ENCODE measurements at places on chromosomes 7 and 10.

DNA sequence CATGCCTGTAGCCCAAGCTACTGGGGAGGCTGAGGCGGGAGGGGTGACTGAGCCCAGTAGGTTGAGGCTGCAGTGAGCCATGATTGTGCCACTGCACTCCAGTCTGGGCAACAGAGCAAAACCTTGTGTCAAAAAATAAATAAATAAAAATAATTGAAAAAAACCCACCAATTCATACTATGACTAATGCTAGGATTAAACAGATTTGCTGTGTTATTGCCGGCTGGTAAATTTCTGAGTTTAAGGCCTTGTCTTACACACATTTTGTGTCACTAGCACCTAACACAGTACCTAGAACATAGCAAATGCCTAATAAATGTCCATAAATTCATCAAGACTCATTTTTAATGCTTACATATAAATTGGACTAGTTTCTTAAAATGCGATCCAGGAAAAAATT lies 8.7 kb downstream of the ESYT2 start:
- no peak for DNase-seq

DNA sequence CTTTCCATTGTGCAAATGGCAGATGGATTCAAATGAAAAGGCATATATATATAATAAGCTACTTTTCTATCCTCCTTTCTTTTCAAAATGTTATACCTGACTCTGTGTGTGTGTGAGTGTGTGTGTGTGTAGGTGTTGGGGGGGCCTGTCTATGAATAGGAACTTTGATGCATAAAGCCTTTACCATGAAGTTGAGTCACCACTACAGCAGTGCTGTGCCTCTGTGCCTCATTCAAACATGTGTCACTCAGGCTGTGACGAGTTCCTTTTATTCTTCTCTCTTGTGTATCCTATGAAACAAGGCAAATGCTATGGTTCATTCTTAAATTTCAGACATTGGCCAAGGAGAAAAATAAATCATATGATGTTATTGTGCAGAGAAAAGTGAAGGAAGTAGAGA lies 52.7 kb upstream of the DKK1 start:
- DNase-seq = no peak

DNA sequence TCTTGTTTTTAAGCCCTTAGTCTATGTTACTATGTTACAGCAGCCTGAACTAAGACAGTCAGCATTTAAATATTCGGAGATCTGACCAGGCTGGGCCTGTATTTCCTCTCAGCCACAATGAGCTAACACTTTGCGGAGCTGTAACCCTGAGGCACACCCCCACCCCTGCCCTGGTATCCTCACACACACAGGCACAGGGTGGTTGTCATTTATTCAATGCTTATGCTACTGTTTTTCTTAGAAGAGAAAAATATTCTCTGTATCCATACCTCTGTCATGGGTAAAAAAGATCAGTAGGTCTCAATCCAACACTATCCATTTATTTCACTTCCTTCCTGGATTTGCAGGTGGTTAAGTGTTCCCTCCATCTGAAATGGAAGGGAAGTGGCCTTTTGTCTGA lies 80.3 kb upstream of the TRIL start:
- DNase-seq = no peak

DNA sequence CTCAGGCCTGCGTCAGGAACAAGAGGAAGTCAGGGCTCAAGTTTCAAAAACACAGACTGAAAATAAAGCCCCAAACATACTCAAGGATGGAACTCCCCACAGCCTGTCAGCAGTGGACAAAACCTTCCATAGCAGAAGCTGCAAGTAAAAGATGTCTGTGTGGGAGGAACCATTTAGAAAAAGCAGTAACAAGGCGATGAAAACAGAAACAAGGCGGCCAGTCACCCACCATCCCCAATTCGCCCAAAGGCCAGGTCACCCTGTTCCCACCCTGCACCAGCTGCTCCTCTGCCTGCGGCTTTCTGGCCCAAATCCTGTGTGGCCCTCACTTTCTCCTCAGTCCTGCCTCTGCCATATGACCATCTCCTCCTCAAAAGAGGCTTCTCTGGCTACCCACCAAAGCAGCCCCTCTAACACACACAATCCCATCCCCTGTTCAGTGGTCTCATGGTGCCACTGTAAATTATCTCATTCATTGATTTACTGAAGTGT lies 27.8 kb downstream of the KCNMA1 start:
- DNase-seq = no peak

DNA sequence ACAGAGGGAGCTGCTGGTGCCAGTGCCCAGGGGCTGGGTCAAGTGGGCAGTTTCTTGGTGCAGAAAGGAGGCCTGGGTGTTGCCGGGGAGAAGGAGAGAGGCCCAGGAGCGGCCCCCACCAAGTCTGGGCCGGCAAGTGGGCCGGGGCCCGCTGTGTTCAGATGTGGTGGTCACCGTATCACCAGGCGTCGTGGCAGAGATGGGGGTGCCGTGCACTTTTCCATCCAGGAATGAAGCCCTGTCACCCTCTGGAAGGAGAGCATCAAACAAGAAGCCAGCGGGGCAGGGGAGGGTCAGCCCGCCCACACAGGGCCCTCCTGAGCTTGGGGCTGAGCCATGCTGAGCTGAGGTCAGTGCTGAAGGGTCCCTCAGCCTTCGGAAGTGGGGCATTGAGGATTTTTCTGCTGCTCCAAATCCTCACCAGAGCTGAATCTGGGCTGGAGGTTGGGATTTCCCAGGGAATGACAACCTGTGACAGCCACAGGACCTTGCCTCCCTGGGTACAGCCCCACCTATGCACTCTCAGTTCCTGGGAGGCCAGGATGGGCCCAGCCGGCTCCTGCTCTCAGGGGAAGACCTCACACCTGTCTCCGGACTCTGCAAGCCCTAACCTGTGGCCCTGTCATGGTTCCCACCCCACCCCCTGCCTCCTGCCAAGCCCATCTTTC lies 27.9 kb upstream of the INPP5A start:
- DNase-seq = no peak

- no peak for DNase-seq
These were observed 1.5 kb upstream of the NOBOX start for GRCh38 chr7:144404946-144405345.

GRCh38 chr10:59708816-59709394 lies 745 bp downstream of the SLC16A9 start:
- DNase-seq = no peak

DNA sequence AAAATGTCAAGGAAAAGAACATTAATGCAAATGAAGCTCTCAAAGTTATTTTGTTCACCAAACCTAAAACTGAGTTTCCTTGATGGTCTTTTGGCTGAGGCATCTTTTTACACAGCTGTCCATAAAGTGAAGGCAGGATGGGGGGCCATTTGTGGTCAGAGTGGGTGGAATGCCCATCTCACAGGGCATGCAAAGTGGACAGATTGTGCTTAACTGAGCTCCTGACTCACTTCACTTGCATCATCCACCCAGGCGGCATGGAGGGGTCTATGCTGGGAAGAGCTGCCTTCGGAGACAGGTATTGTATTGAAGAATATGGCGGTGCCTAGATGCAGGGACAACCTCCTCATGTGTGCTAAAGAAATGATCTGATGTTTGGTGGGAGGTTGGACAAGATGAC lies 905.3 kb downstream of the KCNMA1 start:
- no peak for DNase-seq

DNA sequence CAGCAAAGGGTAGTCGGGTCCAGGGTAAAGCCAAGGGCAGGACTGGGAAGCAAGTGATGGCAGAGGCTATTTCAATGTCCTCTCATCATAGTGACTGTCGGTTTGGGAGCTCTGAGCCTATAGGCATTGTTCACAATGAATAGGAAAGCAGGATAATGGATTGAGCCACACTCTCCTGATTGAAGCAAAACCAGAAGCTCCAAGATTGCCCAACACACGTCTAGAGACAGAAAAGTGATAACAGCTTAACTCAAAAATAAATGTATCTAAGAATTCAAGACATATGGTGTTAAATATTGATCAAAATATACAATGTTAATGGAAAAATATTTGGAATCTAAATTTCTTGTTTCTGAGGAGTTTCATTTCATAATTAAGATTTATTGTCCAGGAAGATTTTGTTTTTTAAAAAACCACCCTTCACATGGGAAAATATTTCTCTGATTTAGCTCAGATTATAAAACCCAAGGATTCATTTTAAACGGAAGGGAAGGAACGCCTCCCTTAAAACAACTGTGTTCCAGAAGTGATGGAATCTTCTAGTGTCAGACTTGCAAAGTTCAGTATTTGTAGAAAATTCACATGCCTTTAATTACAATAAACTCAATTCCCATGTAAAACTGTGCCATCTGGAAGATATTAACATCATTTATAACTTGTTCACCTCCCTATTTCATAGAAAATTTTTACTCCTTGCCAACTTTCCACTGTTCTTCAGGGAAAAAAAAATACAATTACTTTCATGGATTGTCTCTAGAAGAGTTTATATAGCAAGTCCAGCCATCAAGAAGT lies 54.5 kb downstream of the NRP1 start:
- no peak for DNase-seq

GRCh38 chr7:157684909-157685429 lies 348.2 kb downstream of the DNAJB6 start:
- DNase-seq = no peak

- peak; percentile 34 for DNase-seq
These were observed at the start of gene IFIT3 for GRCh38 chr10:89327803-89328441. TSS of gene IFIT3 (plus strand) at chr10:89327997. CDS start at chr10:89328074, 77 bp downstream.

- peak; percentile 41 for DNase-seq
These were observed 66.3 kb downstream of the PRKAG2 start for GRCh38 chr7:151810441-151811232.

DNA sequence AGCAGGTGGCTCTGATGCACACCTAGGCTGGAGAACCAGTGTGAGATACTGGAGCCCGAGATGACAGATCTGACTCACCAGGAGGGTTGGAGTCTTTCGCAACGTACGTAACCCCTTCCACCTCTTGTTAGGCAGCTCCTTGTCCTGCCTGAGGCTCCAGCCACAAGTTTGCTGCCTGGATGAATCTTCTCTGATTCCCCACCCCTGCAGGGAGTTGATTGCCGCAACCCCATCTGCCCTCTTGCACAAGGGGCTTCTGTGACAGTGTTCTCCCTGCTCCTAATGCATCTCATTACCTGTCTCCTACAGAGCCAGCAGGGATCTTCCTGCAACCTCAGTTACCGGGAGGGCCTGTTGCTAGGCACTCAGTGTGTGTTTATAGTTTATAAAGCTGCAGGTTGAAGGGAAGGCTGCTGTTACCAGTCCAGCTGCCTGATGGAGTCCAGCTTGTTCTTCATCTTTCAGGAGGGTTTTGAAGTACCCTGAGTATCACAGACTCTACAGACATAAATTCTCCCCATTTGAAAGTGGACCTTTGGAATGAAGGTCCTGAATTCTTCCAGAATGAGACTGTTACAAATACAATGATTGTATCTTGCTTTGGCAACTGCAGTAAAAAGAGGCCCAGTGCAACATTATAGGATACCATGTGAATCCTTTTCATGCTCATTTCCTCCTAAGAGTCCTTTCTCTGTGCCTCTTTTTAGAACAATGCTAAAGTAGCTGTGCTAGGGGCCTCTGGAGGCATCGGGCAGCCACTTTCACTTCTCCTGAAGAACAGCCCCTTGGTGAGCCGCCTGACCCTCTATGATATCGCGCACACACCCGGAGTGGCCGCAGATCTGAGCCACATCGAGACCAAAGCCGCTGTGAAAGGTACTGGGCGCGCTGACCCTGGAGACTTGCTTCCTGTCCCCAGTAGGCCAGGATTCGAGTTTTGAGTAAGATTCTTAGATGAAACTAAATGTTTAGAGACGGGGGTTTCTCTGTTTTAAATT lies 6.5 kb downstream of the MDH2 start:
- DNase-seq = no peak

GRCh38 chr7:94250124-94250523 lies 144.6 kb upstream of the COL1A2 start:
- DNase-seq = no peak

DNA sequence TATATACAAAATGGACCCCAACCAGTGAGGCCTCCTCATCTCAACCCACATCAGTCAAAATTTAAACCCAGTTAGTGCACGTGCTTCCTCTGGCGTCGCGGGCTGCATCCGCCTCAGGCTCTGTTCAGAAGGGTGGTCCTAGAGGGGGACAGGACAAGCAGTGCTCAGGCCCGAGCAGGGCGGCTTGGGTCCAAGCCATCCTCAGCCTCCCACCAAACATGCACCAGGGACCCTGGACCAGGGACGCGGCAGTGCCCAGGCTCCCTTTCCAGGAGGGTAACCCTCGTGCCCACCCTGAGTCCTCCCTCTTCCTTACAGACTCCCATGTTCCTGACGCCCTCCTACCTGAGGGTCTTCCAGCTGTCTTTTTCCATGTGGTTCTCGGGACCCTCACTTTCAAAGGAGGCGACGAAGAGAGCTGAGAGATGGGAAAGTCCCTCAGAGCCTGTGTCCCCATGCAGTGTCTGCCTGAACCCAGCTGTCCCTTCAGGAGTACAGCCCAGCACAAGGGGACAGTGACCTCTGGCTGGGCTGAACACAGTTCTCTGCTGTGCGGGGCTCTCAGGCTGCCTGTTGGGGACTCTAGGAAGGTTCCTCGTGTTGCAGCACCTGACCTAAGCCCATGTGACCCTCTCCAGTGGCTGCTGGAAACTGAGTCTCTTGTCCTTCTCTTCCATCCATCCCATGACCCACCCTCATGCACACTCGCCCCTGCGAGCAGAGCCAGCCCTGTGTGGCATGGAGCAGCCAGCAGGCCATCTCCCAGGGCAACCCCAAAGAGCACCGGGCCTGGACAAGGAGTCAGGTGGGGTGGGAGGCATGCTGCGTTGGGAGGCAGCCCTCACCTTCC lies 58.1 kb downstream of the CSGALNACT2 start:
- no peak for DNase-seq

DNA sequence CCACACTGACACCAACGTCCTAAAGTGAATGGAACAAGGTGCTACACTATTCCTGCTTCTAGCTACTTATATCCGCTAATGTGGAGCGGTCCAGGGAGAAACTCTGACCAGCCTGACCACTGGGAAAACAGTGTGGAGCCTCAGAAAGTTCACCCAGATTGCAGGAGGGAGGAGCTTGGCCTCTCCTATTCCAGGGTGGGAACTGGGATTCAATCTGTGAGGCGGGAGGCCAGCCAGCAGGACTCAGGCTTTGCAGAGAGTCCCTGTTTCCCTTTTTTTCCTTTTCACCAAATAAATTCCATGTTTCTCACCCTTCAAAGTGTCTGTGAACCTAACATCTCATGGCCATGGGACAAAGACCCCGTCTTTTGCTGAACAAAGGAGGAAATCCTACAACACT lies 86.4 kb upstream of the SEMA3C start:
- DNase-seq = no peak

Data from occipital lobe (tissue), 3 donors.